ENCODE measurements at places on chromosomes 6 and 20.
A peak's percentile ranks its signal among the peaks of the same experiment; 100 is the strongest.

DNA sequence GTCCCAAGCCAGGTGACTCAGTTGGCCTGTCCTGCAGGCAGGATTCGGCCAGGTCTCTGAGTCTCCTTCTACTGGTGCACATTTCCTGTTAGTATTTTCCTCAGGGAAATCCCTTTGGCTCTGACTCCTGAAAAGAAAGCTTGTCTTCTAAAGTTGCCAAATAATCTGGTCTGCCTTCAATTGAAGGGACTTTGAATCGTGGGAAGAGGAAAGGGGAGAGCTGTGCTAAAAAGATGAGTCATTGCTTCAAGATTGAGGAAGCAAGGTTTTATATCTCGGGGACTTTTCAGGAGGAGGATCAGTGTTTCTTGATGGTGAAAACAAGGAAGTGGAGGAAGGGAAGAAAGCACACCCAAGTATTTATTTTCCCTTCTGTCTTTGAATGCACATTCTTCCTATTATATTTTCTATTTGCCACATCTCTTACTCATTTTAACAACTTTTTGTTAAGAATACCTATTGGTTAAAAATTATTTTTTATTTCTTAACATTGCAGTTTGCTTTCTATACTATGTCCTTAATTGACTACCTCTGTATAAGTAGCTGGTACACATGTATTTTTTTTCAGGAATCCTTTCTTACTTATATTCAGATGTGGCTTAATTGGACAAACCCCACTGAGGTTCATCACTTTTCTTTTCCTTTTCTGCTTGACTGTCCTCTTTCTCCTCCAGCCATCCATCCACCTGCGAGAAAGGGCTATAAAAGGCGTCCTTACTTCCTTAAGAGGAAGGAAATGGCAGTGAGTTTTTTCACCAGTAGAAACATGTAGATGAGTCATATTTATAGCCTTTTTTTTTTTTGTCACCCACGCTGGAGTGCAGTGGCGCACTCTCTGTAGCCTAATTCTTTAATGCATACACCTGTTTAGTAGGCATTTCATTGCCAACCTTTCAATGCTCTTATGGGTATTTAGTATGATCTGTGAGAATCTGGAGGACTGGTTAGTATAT is 15.0 kb upstream of the IFNGR1 start:
- no peak for DNase-seq

DNA sequence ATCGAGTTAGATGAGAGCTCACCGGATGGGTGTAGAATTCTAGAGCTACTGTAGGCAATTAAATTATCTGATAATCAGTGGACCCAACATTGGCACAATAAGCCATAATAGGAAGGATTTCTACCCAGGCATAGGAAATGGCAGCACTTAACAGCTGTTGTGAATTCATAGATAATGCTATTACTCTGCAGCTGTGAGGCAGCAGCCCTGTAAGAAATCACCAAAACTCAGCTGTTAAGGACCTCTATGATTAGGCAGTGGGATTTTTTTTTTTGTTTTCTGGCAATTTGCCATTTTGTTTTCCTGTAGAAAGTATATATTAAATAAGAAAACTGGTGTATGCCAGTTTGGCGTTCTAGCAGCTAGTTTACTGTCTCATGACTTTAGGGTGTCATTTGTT is 609.1 kb upstream of the SLC35B3 start:
- no peak for DNase-seq

DNA sequence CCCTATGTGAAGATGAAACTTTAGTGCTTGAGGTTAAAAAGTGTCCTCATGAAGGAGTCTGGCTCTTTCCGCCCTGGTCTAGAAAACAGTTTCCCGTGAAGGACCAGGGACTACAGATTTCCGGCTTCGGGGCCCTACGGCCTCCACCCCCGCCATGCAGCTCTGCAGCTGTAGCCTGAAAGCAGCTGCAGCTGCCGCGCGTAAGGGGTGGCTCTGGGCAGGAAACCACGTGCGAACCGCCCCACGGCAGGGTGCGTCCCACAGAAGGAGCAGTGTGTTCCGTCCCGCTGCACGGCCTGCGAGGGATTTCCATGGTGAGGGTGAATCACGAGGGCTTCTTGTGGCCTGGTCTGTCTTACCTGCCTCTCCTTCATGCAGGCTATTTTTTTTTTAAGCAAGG is 117.0 kb downstream of the ERMARD start:
- no peak for DNase-seq

DNA sequence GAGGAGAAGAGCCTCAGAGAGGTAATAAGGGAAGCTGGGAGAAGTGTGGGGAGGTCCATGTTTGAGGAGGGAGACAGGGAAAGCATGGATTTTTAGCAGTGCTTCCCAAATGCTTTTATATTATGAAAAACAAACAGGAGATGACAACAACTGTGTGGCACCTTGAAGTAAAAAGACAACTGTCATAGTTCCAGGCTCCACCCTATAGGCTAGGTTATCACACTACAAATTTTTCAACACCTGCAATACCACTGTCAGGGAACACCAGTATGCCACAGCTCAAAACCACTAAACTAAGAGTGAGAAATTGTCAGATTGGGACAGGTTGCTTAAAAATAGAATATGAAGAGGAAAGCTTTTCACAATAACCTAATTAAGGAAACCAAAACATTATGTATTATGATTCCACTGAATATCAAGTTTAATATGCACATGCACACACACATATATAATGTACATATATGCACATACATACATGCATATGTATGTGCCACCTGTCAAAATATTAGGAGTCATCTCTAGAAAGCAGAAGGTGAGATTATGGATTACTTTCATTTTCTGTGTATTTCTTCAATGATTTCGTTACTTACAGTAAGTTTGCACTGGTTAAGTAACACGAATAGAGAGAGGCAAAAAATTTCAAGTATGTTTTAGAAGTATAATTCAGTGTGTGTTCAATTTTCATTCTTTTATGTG is 261.2 kb downstream of the PTPRK start:
- no peak for DNase-seq

- no peak for DNase-seq
These were observed 78.6 kb downstream of the HIVEP1 start for GRCh38 chr6:12090714-12091113.

- DNase-seq, result peak; percentile 75
These were observed 99.1 kb downstream of the CDH26 start for GRCh38 chr20:60057123-60057865.

- no peak for DNase-seq
These were observed 39.3 kb upstream of the DUSP22 start for GRCh38 chr6:252775-253535.

DNA sequence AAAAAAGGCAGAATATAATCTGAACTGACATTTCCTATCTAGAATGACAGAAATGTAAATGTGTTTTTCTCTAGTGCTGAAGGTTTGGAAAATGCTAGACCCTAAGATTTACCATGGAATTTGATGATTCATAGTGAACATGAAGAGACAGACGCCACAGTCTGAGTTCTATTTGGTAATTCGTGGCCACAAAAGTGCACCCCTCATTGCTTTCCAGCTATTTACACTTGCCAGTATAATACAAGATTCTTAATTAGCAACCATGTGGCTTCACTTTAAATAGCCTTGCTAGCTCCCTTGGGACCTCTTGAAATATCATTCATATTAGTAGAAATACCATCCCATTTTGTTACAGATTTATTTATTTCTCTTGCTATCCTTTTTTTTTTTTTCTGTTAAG is 636.8 kb downstream of the PRKN start:
- no peak for DNase-seq

GRCh38 chr20:21323640-21324039 is 20.5 kb downstream of the XRN2 start:
- no peak for DNase-seq

DNA sequence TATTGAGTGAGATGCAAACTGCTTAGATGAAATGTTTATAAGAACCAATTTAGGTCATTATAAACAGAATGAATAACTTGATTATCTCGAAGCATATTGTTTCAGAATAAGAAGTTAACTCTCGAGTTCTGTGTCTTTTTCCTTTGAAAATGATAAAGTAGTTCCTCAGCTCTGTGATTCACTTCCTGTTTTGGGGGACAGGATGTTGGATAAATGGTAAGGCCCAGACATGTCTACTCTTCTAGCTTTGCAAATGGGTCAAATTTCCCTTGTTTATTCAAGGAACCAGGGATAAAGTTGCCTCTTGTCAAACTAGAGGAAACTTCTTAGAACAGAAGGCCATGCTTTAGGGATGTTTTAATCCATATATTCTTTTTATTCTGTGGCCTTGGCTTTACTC is 246.9 kb downstream of the SOX4 start:
- no peak for DNase-seq

DNA sequence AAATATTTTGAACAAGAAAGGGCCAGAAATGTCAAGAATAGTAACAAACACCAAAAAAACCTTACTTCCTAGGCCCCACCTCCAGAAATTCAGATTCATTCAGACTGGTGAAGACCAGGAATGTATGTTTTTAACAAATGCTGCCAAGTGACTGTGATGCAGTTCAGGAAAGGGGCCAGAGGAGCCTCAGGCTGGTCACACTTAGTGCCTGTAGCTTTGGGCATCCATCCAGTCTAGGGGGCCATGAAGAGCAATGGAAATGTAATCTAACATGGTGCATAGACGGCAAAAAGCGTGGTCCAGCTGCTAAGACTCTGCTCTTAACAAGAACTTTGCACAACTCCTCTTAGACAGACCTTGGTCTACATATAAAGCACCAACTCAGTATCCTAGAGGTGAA is 7.1 kb downstream of the GJA1 start:
- DNase-seq, result no peak

DNA sequence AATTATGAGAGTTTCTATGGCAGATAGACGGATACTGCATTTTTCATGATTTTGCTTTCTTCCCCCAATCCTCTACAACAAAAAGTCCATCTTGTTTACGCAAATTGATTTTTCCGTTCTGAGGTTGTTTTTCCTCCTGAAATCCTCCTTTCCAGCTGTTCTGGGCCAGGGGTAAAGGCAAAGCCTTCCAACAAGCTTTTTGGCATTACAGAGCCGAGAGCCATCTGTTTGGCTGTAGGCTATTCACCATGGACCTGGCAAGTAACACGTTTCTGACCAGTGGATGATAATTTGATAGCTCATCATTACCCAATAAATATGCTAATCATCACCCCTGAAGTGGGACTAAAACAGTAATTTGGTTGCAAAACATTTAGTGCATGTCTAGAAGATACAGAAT is 226.5 kb downstream of the CBLN4 start:
- DNase-seq, result no peak

DNA sequence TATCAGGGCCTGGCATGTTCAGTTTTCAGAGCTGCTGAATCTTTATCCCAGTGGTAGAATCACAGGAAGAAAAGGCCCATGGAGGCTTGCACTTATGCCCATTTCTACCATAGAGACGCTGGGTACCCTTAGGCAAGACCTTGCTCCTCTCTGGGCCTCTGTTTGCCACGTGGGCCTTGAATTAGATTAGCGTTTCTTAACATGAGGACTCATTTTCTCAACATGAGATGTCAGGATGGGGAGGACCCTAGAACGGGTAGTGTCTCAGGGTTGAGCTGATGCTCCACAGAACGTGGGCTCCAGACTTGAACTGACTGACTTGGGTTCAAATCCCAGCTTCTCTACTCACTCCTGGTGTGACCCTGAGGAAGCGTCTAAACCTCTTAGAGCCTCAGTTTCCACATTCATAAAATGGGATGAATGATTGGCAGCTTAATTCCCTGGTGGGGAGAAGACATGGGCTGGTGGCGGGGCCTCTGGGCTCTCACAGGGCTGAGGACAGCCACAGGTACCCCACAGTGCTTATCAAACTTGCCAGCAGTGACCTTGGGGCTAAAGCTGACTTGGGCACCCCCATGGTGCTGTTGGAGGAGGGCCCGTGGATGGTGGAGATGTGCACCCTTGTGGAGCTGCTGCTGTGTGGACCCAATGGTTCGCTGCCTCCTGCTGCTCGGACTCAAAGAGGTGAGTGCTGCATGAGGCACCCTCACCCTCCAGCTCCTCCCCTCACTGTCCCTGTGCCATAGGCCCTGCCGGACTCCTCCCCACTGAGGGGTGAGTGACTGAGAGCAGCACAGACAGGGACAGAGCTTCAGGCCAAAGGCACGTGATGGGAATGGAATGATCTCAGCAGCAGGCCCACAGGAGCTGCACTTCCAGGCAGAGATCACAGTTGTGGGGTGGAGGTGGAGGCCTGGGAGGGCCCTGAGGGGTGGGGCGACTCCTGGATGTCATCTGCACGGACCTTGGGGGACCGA is 28.2 kb downstream of the SUN5 start:
- no peak for DNase-seq

- DNase-seq, result no peak
These were observed 2.6 kb downstream of the MCUR1 start for GRCh38 chr6:13811627-13812358.

- DNase-seq, result no peak
These were observed 11.7 kb downstream of the PHIP start for GRCh38 chr6:79066330-79066729.

DNA sequence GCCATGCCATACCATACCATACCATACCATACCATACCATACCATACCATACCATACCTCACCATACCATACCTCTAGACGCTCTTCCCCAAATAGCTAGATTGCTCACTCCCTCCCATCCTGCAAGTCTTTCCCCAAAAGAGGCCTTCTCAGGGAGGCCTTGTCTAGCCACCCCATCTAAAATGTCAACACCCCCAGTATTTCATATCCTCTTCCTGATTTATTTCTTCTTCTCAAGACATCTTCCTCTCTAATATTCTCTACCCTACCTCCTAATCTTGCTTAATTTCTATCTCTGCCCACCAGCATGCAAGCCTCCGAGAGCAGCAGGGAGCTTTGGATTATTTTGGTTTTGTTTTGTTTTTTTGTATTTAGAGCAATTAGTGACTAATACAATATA is 225.2 kb upstream of the RREB1 start:
- DNase-seq, result no peak

GRCh38 chr6:2581611-2582010 is 169.1 kb downstream of the MYLK4 start:
- no peak for DNase-seq

DNA sequence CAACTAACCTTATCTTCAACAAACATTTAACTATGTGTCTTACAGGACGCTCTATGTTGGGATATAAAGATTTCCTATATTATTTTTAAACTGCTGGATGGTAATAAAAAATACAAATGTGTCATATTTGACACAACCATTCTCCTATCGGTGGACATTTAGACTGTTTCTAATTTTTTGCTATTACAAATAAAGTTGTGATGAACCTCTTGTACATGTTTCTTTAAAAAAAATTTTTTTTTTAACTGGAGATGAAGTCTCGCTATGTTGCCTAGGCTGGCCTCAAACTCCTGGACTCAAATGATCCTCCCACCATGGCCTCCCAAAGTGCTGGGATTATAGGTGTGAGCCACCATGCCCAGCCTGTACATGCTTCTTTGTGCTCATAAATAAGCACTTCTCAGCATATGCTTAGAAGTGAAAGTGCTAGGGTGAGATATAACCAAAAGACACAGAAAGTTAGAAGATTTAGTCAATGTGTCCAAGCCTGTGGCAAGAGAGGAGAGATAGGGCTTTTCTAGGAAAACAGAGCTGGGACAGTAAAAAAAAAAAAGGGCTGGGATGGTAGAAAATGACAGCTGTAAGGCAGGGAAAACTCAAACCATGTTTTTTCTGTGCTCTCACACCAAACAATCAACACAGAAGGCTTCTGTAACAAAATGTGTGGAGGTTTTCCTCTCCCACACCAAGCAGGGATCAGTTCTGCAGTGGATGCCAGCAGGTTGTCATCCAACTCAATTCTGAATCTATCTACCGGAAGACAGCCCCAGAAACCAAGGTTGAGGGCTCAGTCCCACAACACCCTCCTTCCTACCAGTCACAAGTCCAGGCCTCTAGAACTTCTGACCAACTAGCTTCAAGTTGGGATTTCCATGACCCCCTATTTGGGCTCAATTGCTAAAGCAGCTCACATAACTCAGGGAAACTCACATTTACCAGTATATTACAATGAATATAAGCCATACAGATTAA is 70.0 kb upstream of the SMIM29 start:
- DNase-seq, result no peak

GRCh38 chr20:56213321-56213720 is 35.2 kb upstream of the MC3R start:
- no peak for DNase-seq
